Natural killer cell treated with Interleukin-12 subunit alpha and Interleukin-12 subunit beta and Interleukin-15 and Interleukin-18, amount 100 ng/mL, for 72 hours (primary cell): ENCODE measurements at places on chromosomes 12 and 14. TPM values are rescaled to one million over a fixed set of nuclear protein-coding genes. Genes with fewer than 3 reads are reported as not detected.

The IFNG-AS1 gene
- 1.8 TPM for total RNA-seq

- H3K27me3 ChIP-seq: no peaks in the 10 kb centered on the region
- peak overlapping the region; percentile 66 for H3K27ac ChIP-seq
- H3K36me3 ChIP-seq: no peaks in the 10 kb centered on the region
- peaks cover 31% of the 10 kb centered on the region for H3K4me1 ChIP-seq
- H3K4me3 ChIP-seq: no peak overlapping the region
These were observed 19.1 kb downstream of the SH2B3 start for GRCh38 chr12:111424793-111425251.

The HOXC12 gene
- total RNA-seq: not detected

- H3K4me1 ChIP-seq: peaks cover 38% of the 10 kb centered on the region
- no peaks in the 10 kb centered on the region for H3K36me3 ChIP-seq
- no peaks in the 10 kb centered on the region for H3K27me3 ChIP-seq
These were observed 5.0 kb upstream of the MIA2 start for GRCh38 chr14:39228509-39229221.

GRCh38 chr12:83796531-83796930 lies 1109.8 kb downstream of the TMTC2 start:
- H3K27ac ChIP-seq: no peak overlapping the region
- H3K27me3 ChIP-seq: no peaks in the 10 kb centered on the region
- H3K36me3 ChIP-seq: no peaks in the 10 kb centered on the region
- DNase-seq: no peak
- no peaks in the 10 kb centered on the region for H3K4me1 ChIP-seq
- H3K4me3 ChIP-seq: no peak overlapping the region

GRCh38 chr14:38387821-38388220 lies 131.9 kb upstream of the CLEC14A start:
- H3K4me1 ChIP-seq: no peaks in the 10 kb centered on the region
- no peak overlapping the region for H3K27ac ChIP-seq
- no peak overlapping the region for H3K4me3 ChIP-seq
- no peaks in the 10 kb centered on the region for H3K36me3 ChIP-seq
- H3K27me3 ChIP-seq: no peaks in the 10 kb centered on the region

- no peak overlapping the region for H3K4me3 ChIP-seq
- H3K27me3 ChIP-seq: no peaks in the 10 kb centered on the region
- H3K4me1 ChIP-seq: peaks cover 3% of the 10 kb centered on the region
- H3K36me3 ChIP-seq: no peaks in the 10 kb centered on the region
- no peak for DNase-seq
- no peak overlapping the region for H3K27ac ChIP-seq
These were observed 13.7 kb upstream of the OR6J1 start for GRCh38 chr14:22657861-22658260.

- H3K4me1 ChIP-seq: peaks cover 6% of the 10 kb centered on the region
- H3K36me3 ChIP-seq: no peaks in the 10 kb centered on the region
- no peak overlapping the region for H3K27ac ChIP-seq
- H3K4me3 ChIP-seq: no peak overlapping the region
- DNase-seq: no peak
These were observed 25.1 kb upstream of the ITGA5 start for GRCh38 chr12:54444206-54444605.

DNA sequence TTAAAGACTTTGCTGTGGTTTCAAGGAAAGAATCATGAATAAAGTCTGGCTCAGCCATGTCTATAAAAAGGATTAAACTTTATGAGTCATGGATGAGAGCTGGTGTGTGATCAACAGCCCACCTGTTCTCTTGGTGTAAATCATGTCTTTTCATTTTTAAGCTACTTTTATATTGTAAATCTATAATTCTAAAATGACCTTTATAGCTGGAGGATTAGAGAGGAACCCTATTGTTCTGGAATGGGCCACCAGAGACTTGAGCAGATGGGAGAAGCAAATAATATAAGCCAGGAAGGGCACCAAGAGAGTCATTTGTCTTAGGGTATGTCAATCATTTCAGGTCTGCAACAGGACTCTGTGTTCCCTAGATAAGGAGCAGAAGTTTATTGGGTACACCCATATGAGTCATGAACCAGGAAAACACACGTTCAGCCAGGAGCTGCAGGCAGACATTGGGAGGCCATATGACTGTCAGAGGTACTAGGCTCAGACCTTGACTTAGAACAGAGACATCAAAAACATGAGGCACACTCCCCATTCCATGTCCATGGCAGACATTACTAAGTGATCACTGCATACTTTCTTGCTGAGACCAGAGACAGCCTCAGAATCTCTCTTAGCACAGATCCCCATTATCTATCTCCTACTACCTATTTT lies 49.3 kb downstream of the NDUFA12 start:
- H3K27me3 ChIP-seq: no peaks in the 10 kb centered on the region
- no peak overlapping the region for H3K4me3 ChIP-seq
- H3K4me1 ChIP-seq: peaks cover 37% of the 10 kb centered on the region
